Retinal pigment epithelial cell (primary cell): ENCODE measurements at places on chromosomes 7 and 10.

DNA sequence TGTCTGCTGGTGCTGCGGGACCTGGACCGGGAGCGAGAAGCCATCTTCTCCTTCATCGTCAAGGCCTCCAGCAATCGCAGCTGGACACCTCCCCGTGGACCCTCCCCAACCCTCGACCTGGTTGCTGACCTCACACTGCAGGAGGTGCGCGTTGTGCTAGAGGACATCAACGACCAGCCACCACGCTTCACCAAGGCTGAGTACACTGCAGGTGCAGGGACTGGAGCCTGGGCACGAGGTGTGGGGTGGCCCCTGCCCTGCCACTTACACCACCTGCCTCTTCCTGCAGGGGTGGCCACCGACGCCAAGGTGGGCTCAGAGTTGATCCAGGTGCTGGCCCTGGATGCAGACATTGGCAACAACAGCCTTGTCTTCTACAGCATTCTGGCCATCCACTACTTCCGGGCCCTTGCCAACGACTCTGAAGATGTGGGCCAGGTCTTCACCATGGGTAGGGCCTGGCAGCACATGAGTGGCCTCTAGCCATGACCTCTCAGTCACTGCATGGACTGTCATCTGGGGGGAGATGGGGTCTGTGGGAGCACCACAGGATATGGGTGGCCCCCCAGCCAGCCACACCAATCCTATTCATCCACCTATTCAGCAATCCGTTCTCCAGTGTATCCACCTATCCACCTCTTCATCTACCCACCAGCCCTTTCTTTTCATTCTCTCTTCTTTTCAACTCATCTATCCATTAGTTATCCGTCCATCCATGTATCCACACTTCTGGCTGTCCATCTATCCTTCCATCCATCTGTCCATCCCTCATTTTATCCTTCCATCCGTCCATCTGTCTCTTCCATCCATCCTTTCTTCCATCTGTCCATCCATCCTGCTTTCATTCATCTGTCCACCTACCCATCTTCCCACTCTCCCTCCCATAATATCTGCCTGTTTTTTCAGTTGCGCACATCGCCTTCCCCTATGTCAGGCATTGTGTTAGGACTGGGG, 34.5 kb upstream of the VSIR start:
- no peak for DNase-seq

- no peak for DNase-seq
Measured at GRCh38 chr7:28536259-28536658, 123.9 kb downstream of the CREB5 start.

DNA sequence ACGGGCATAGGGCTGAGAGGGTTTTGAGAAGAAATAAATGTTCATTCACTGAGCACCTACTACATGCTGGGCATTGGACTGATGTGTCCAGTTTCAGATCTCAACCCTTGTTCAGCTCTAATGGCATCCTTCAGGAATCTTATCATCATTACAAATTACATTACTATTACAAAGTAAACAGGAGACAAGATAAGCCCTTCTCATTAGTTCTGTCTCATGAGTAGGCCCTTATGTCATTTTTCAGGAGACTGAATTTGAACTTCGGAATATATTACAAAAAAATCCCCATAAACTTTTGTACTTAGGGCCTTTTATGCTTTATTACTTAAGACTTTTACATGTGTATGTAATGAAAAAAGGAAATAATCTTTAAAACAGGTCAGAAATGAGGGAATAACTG, 289.7 kb downstream of the BAMBI start:
- no peak for DNase-seq

GRCh38 chr10:42975558-42976340, 101.1 kb upstream of the RET start:
- DNase-seq = no peak
